ENCODE measurements at places on chromosomes 16 and 17.

DNA sequence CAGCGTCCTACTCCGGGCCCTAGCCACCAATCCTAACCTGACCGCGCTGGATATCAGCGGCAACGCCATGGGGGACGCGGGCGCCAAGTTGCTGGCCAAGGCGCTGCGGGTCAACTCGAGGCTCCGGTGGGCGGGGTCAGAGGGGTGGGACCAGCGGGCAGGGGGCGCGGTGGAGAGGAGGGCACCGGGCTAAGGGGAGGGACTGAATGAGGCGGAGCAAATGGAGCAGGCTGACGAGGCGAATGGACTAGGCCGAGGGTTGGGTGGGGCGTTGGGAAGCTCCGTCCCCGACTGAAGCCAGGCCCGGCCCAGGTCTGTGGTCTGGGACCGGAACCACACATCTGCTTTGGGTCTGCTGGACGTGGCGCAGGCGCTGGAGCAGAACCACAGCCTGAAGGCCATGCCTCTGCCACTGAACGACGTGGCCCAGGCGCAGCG, 4.6 kb downstream of the CARMIL2 start:
- DNase-seq: no peak

DNA sequence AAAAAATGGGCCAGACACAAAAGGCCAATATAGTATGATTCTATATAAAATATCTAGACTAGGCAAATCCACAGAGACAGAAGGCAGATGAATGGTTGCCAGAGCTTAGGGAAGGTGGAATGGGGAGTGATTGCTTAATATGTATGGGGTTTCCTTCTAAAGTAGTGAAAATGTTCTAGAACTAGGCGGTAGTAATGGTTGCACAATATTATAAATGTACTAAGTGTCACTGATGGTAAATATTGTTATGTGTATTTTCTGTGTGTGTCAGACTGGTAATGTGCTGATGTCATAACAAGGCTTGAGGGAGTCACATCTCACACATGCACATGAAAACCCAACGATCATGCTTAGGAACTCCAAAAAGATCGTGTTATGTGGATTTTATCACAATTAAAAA, 106.9 kb upstream of the SIAH1 start:
- no peak for DNase-seq

GRCh38 chr17:81513753-81514488, 1.3 kb upstream of the ACTG1 start:
- peak; percentile 78 for DNase-seq

- no peak for DNase-seq
Measured at GRCh38 chr17:58412961-58413586, 4.3 kb downstream of the RNF43 start.

- DNase-seq: peak; percentile 59
Measured at GRCh38 chr16:19382887-19383816, 34.5 kb upstream of the TMC5 start.

DNA sequence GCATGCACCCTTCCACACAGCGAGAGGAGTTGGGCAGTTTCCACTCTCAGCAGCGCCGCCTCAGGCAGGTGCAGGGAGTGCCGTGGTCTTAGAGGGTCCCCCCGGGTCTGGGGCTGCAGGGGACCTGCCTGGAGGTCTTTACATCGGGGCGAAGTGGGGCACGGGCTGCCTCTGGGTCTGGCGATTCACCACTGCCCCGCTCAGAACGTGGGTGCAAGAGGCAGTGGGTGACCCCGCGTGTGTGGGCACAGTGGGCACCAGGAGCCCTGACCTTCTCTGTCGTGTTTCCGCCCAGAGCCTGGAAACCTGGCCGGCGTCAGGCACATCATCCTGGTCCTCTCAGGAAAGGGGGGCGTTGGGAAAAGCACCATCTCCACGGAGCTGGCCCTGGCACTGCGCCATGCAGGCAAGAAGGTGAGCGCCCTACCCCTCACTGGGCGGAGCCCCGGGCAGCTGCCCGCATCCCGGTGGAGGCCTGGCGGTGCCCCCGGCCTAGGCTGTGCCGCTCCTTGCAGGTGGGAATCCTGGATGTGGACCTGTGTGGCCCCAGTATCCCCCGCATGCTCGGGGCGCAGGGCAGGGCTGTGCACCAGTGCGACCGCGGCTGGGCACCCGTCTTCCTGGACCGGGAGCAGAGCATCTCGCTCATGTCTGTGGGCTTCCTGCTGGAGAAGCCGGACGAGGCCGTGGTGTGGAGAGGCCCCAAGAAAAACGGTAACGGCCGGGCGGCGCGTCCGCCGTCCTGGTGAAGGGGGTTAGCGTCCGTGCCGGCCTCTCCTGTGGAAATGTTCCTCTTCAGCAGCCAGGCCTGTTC, 3.7 kb downstream of the NUBP2 start:
- DNase-seq: no peak

DNA sequence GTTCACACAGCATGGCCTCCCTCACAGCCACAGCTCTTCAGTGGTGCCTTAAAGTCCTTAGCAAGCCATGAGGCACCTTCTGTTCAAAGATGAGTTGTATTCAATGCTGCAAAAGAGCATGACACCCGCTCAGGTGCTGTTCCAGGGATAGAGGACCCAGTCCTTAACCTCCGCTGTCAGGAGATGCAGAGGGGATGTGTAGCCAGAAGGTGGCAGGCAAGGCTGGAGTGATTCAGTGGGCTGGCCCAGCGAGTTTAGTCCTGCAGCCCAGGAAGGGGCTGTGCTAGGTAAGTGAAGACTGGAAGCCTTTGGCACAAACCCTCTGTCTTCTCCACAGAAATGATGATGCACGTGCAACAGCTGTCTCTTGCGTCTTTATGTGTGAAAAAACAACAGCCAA, 25.0 kb upstream of the ADAM11 start:
- no peak for DNase-seq

DNA sequence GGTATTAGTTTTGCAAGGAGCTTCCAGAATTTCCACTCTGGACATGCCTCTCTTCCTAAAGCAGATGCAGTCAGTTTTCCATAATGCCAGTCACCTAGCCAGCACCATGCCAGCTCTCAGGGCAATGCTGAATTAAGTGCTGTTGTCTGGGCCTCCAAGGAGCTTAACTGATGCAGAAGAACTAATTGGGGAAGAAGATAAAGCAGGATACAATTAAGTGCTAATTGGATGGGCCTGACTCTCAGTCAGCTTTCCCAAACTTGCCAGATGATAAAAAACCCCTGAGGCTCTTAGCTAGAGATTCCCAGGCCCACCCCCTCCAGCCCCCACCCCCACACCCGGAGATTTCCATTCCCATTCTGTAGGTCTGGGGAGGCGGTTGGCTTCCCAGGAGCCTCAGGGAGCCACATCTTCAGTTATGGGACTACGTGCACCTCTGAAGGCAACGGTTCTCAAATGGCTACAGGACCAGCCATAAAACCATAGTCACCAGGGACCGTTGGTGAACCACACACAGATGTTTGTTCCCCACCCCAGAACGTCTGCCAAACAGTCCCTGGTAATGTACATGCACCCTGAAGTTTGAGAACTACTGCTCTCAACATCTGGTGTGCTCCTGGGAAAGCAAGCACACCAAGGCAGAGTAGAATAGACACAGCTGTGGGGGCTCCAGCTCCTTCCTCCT, 499.1 kb upstream of the CDH5 start:
- no peak for DNase-seq

DNA sequence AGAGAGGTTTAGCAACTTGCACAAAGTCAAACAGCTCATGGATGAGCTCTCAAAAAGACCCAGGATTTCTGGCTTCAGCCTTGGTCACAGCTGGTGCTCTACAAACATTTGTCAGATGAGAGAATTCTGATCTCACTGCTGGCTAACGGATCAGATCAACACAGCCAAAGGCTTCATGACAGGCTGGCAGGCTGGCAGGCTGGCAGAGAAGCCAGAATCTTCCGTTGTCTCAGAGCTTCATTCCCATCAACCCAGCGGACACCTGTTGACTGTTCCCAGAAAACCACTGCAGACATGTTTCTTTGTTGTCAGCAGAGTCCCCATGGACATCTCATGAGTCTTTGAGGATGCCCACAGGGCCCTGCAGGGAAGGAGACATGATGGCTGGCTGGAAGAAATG, 303.8 kb upstream of the ASIC2 start:
- DNase-seq: no peak

DNA sequence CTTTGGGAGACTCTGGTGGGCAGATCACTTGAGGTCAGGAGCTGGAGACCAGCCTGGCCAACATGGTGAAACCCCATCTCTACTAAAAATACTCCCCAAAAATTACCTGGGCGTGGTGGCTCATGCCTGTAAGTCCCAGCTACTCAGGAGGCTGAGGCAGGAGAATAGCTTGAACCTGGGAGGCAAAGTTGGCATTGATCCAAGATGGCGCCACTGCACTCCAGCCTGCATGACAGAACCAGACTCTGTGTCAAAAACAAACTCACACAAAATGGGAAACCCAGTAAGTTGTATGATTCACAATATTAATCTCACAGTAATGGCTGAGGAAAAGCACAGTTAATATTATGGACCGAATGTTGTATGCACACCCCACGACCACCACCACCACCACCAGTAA, 24.3 kb downstream of the WSB1 start:
- DNase-seq: no peak

- no peak for DNase-seq
Measured at GRCh38 chr16:81994485-81994884, 16.8 kb downstream of the SDR42E1 start.

DNA sequence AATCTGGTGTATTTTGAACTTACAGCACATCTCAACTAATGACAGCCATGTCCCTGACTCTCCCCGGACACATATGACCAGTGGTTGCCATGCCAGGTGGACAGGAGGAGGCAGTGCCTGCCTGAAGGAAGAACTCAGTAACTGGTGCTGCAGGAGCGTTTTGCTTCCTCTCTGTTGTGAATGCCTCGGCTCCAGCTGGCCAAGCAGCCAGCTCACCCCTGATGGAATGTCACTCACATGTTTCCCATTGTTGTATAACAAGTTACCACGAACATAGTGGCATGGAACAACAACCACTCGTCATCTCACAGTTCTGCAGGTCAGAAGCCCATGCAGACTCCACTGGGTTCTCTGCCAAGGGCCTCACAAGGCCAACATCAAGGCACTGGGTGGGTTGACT, 20.1 kb upstream of the IRF8 start:
- DNase-seq: no peak

DNA sequence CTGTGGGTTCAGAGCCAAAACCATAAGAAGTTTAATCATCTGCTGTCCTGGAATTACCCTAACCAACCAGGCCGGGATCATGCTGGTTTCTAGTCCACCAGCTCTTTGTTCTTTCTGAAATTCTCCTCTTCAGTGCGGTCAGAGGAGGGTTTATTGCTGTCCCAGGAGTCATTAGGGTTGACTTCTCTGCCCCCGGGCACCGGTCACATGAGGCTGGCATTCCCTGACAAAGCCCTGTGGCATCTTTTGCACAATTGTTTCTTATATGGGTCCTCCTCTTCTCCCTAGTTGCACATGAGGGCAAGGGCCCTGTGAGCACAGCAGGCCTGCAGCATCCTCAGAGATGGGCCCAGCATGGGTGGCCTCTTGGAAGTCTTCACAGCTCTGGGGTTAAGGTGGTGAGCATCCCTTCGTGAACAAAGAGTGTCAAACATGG, 243.9 kb downstream of the IRF8 start:
- DNase-seq: no peak

DNA sequence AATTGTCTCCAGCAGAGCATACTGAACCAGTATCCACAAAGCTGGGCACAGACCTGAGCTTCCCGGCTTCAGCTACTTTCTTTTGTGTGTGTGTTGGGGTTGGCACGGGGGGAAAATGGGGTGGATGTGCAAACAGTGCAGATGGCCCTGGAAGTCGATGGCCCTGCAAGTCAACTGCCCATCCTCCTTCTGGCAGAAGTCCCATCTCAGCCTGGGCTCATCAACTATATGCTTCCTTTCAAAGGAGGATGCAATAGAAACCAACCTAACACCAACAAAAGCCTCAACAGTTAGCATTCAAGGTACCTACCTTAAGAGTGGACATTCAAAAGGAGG, 55.7 kb downstream of the SOX9 start:
- no peak for DNase-seq

DNA sequence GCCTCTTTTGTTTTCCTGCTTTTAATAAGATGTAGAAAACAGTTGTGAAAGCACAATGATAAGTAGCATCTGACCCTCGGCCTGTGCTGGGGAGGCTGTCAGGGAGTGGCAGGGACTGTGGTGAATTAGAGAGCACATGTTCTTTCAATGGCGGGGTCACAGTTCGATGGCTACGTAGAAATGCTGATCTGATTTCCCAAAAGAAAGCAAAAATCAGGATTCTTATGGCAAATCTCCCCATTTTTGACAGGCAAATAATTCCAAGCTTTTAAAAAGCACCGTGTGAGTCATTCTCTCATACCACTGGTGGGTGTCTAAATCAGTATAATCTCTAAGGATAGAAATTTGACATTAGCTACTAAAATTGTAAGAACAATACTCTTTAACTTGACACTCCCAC, 4.2 kb upstream of the MAPK7 start:
- DNase-seq: no peak

- peak; percentile 84 for DNase-seq
Measured at GRCh38 chr17:81814748-81815645, 11.0 kb downstream of the GCGR start.

GRCh38 chr16:86127366-86127765, 228.4 kb downstream of the IRF8 start:
- DNase-seq: no peak

DNA sequence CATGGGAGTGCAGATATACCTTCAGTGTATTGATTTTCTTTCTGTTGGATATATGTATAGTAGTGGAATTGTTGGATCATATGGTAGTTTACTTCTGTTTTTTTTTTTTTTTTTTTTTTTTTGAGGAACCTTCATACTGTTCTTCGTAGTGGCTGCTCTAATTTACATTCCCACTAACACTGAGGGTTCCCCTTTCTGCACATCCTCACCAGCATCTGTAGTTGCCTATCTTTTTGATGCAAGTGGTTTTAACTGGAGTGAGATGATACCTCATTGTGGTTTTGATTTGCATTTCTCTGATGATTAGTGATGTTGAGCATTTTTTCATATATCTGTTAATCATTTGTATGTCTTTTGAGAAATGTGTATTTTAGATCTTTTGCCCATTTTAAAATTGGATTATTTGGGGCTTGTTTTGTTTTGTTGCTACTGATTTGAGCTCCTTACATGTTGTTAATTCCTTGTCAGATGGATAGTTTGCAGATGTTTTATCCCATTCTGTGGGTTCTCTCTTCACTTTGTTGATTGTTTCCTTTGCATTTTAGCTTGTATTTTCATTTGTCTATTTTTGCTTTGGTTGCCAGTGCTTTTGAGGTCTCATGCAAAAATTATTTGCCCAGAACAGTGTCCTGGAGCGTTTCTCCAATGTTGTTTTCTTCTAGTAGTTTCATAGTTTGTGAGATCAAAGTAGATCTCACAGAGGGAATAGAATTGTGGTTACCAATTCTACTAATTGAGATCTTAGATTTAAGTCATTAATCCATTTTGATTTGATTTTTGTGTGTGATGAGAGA, 25.0 kb upstream of the BCAS3 start:
- DNase-seq: no peak

DNA sequence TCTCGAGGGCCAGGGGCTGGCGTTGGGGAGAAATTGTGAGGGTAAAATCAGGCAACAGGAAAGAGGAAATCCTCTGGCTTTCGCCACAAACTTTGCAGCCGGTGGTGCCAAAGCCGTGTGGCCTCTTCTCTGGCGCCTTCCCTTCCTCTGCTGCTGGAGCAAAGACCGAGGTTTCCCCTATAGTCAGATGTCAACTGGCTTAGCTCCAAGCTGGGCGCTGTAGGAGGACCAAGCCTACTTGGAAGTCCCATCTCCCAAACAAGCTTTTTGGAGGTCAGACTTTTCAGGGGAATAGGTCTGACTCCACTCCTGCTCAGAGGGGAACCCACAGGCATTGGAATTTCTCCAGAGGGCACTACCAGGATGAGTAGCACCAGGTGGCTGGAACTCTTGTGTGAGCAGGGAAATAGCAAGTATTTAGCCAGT, 5.0 kb downstream of the IGFBP4 start:
- DNase-seq: no peak

- no peak for DNase-seq
Measured at GRCh38 chr17:49249292-49249794, 18.8 kb upstream of the PHOSPHO1 start.

Data from NCI-H774 (cell line).